ENCODE measurements at places on chromosomes 6 and 20. TPM values are rescaled to one million over a fixed set of nuclear protein-coding genes. Genes with fewer than 3 reads are reported as not detected.
A peak's percentile ranks its signal among the peaks of the same experiment; 100 is the strongest.

The MYLIP gene
- total RNA-seq: 44.5 TPM

The ZC2HC1B gene
- not detected for total RNA-seq

The MYMX gene
- 7.5 TPM for total RNA-seq

GRCh38 chr20:2599288-2600006, 53.0 kb upstream of the NOP56 start:
- H3K4me1 ChIP-seq: peaks cover 10% of the 10 kb centered on the region
- H3K4me3 ChIP-seq: no peak overlapping the region
- peak; percentile 17 for DNase-seq
- no peaks in the 10 kb centered on the region for H3K36me3 ChIP-seq

GRCh38 chr20:50392138-50392866, 117.9 kb upstream of the PTPN1 start:
- H3K4me1 ChIP-seq: no peaks in the 10 kb centered on the region
- H3K27me3 ChIP-seq: no peaks in the 10 kb centered on the region
- H3K36me3 ChIP-seq: no peaks in the 10 kb centered on the region
- no peak overlapping the region for H3K4me3 ChIP-seq

DNA sequence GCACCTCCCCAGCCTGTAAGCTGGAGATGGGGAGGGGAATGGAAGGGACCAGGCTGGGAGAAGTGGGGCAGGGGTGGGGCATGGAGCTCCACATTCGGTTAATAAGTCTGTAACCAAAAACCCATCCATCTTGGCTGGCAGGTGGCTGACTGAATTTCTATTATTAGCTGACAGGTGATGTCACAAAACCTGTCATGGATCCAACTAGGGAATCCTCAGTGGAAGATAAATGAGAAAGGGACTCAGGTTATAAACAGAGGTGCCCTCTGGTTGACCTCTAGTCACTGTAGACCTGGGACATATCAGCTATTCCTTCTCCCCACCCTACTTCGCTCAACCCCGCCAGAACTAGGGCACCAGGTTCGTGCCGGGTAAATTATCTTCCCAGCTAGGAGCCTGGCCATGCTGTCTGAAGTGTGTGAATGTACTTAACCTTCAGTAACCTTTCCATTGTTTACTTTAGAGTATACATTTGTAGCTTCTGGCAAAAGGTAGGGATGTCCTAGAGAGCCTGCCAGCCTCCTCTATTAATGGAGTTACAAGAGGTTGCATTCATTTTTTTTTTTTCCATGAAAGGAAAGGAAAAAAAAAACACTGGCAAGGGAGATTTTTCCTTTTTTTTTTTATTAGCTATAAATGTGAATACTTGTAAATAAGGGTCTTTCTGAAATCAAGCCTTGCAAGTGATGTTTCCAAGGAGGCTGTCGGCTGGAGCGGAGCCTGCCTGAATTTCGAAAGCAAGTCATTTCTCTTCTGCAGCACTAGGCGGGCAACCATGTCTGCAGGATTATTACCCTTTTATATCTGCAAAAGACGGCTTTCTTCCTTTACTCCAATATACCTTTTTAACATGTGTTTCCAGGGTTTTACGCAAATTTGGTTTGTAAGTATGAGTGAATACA, 135.9 kb downstream of the TMEM242 start:
- peaks cover 23% of the 10 kb centered on the region for H3K4me1 ChIP-seq
- peaks cover 33% of the 10 kb centered on the region for H3K36me3 ChIP-seq
- no peaks in the 10 kb centered on the region for H3K27me3 ChIP-seq
- H3K4me3 ChIP-seq: no peak overlapping the region
- DNase-seq: no peak
- no peak overlapping the region for H3K27ac ChIP-seq

DNA sequence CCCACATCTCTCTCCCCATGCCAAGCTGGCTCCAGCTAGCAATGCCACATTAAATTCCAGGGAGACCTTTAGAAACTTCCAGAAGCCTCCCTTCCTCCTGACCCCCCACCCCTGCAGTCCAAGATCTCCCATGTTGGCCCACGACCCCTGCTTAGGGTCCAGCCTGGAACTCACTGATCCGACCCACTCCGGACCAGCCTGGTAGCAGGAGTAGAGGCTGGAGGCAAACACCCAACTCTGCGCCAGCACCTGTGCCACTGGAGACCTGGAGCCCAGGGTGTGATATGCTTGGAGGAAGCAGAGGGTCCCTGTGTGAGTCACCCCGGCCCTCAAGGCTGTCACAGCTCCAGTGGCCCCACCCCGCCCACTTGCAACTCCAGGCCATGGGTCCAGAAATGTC, 3.3 kb upstream of the ULBP1 start:
- peaks cover 100% of the 10 kb centered on the region for H3K27me3 ChIP-seq
- H3K36me3 ChIP-seq: peaks cover 5% of the 10 kb centered on the region
- no peak overlapping the region for H3K27ac ChIP-seq
- H3K4me3 ChIP-seq: no peak overlapping the region
- H3K4me1 ChIP-seq: peaks cover 18% of the 10 kb centered on the region
- DNase-seq: no peak

DNA sequence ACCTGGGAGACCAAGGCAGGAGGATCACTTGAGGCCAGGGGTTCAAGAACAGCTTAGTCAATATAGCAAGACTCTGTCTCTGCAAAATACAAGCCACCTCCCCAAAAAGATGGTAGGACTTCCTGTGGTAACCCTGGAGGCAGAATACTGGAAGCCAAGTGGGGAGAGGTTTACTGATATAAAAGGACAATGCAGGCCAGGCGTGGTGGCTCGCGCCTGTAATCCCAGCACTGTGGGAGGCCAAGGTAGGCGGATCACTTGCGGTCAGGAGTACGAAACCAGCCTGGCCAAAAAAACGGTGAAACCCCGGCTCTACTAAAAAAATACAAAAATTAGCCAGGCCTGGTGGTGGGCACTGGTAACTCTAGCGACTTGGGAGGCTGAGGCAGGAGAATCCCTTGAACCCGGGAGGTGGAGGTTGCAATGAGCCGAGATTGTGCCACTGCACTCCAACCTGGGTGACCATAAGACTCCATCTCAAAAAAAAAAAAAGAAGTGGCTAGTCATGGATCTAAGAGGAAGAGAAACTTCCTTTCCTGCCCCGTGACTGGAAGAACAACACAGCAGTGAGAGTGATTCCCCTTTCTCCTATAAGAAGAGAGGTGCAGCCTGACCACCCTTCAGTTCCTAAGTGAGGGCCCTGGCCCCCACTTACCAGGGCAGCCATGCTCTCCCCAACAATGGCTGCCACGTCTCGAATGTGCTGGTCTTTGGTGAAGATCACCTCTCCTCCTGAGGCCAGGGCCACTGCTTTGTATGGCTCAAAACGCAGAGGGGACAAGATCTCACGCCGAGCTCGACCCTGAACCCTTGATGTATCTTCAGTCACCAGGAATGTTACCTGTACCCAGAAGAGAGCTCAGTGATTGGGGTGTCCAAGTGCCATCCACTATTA, 6.2 kb downstream of the SAPCD1 start:
- H3K36me3 ChIP-seq: peaks cover 2% of the 10 kb centered on the region
- no peak overlapping the region for H3K4me3 ChIP-seq
- H3K4me1 ChIP-seq: peaks cover 17% of the 10 kb centered on the region

- H3K27me3 ChIP-seq: no peaks in the 10 kb centered on the region
- H3K36me3 ChIP-seq: peaks cover 22% of the 10 kb centered on the region
- no peak for DNase-seq
- H3K4me3 ChIP-seq: no peak overlapping the region
Measured at GRCh38 chr6:13586603-13587542, 12.5 kb downstream of the SIRT5 start.
